Brain microvascular endothelial cell (primary cell): ENCODE measurements at places on chromosomes 16 and 17.

DNA sequence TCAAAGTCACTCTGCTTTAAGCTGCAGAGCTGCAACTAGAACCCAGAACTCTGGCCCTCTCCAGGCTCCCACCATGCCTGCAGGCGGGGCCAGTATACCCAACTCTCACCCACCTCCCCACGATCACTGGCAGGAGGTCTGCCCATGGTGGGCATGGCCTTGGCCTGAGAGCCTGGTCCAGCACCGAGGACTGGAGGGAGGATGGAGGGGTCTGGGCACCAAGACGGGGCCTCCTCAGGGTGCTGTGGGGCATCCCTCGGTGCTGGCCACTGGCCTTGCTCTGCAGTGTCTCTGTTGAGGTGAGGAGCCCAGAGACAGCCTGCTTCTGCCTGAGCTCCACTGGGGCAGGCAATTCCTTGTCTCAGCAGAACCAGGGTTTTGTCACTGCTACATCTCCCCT is 1.5 kb upstream of the KRT16 start:
- no peak for DNase-seq

DNA sequence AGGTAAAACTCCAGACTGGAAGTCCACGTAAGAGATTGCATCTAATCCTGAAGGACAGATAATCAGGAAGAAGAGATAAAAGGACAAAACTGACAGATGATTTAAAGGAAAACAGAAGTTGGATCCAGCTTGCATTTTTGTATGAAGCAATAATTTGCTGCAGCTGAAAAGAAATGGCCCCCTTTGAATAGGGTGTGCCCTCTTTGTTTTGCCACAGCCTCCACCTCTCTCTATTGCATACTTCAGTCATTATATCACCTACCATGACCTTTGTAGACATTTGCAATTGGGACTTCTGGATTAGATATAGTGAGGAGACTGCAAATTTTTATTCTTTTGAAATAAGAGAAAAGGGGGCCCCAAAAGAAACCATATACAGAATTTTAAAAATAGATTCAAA is 8.1 kb downstream of the NOG start:
- DNase-seq, result no peak

DNA sequence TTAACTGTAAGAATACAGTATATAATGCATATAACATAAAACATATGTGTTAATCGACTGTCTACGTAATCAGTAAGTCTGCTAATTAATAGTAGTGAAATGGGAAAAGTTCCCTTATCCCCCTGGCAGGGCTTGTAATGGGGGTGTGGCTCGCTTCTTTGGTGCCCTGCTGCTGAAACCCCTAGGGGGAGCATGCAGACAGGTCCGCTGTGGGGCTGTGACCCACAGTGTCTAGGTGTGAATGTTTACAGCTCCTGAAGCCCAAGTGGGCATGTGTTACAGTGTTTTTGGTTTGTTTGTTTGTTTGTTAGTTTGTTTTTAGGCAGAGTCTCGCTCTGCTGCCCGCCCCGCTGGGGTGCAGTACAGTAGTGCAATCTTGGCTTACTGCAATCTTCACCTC is 495.7 kb downstream of the SHISA9 start:
- DNase-seq, result no peak

- DNase-seq, result no peak
Measured at GRCh38 chr16:56898847-56899246, 33.1 kb upstream of the HERPUD1 start.
